ENCODE measurements at places on chromosomes 2 and 18.

DNA sequence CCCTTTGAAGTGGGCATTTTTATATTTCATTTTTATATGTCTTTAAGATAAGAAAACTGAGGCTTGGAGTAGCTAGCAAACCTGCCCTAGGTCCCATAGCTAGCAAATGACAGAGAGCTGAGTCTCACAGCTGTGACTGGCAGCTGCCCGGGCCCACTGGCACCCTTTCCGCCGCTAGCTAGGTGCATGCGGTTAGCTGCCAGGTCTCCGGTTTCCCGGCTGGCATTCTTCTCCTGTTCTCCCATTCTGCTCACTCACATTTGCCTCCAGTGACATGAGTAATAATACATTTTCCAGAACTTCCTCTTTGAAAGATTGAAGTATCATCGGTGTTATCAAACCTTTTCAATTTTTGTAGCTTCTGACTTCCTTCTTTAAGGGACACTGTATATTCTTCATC, 38.7 kb downstream of the MTCL1 start:
- no peak for DNase-seq

DNA sequence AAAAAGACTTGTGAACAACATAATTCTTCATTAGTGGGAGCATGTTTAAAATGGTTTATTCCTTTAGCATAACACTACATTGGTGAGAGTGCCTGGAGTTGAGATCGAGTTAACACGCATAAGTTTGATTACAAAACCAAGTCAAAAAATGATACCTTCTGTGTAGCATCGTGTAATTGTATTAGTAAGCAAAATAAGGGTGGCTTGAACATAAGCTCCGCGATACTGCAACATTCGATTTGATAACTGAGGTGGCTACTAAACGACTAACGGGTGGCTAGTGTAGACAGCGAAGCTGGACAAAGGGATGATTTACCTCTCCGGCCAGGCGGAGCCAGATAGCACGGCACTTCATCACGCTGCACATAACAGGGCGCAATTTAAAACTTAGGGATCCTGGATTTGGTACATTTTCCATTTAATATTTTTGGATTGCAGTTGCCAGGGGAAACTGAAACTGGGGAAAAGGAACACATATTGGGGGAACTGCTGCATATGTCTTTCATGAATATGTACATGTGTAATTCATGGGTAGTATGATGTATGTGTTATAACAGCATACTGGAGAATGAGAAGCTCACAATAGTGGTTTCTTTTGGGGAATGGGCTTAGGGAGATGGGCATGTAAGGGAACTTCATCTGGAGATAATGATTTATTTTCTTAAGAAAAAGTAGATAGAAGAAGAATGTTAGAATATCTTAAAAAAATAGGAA, 36.4 kb upstream of the TOGARAM2 start:
- DNase-seq = no peak

DNA sequence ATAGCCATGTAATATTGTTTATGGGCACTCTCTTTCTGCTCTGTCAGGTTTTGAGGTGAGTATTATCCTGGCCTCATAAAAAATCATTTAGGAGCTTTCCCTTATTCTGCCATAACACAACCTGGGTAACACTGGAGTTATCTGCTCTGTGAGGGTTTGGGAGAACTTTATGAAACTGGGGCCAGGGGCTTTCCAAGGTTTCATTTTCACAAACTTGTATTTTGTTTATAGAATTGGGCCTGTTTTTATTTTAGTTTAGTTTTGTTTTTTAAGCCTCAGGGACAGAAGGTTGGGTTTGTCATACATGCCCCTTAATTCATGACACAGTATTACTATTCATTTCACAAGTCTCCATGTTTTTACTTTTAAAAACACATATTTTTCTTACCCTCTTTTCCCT, 83.5 kb downstream of the IRS1 start:
- DNase-seq = no peak

GRCh38 chr2:235495373-235496238, 1.8 kb downstream of the AGAP1 start:
- no peak for DNase-seq

- DNase-seq = no peak
These were observed 84.2 kb upstream of the CD302 start for GRCh38 chr2:159882130-159882745.

GRCh38 chr2:96839293-96839874, 4.4 kb downstream of the ANKRD23 start:
- no peak for DNase-seq

DNA sequence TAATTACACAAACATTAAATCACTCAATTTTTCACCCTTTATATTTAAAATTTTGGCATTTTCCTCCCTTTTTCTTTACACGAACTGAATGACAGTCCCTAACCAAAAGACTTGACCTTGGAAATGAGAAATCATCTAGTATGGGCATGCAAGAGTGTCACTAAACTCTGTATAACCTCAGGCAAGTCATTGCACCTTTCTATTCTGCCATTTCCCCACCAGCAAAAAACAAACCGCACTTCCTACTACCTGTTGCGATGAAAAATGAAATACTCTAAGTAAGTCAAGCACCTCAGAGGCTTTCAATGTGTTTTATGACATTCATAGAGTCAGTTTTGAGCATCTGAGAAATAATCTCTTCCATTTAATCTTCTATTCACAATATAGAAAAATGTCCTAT, 44.1 kb downstream of the ANKRD44 start:
- DNase-seq = no peak

GRCh38 chr2:61538920-61539520, 864 bp upstream of the XPO1 start:
- DNase-seq = peak; percentile 46

GRCh38 chr2:68853035-68853434, 18.2 kb downstream of the BMP10 start:
- DNase-seq = no peak

GRCh38 chr18:79489899-79490625, 94.3 kb downstream of the NFATC1 start:
- DNase-seq = no peak

DNA sequence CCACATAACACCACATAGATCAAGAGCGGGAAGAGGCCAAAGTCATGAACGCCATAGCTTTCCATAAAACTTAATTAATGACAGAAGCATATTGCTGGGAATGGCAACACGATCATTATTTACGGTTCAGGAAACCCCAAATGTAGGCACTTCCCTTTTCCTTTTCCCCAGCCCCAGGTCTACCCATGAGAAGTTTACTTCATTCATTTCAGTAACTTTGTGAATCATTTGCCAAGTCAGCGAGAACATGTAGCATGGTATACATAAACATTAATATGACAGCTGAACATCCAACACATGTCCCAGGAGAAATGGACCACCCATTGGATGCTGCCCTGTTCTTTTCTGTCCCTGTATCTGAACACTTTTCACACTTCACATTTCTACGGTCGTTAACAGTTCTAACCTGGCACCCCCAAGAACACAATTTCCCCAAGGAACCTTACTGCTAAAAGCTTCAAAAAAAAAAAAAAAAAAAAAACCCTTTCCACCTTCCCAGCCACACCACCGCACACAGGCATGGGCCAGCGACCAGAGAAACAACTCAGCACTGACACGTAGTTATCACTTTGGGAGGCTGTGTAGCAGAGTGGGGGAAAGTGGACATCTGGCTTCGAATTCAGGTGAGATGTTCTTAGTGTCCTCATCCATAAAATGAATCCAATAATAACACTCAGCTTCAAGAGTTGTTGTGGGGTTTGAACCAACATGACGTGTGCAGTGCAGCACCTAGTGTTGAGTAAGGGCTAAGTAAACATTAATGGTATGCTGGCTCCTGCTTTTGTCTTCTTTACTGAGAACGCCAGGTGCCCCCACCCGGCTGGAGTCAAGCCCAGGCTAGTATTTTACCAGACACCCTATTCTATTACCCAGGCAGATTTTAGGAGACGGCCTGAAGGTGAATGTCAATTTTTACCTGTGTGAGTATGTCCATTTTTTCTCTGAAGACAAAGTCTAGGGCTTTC, 371.5 kb downstream of the LNPK start:
- peak; percentile 78 for DNase-seq

DNA sequence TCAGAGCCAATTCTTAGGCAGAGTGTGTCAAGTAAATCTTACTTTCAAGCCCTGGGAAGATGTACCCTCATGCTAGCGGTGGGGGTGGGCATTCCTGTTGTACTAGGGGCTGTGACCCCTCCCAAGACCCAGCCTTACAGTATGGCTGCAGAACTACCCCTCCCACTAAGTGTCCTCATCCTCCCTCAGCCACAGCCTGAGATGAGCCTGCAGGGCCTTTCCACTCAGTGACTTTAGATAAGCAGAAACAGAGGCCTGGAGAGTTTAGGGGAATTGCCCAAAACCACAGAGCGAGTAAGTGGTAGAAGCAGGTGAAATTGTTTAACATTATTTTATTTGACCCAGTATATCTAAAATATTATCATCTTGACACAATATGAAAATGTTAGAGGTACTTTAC, 36.6 kb downstream of the TTC32 start:
- DNase-seq = no peak

DNA sequence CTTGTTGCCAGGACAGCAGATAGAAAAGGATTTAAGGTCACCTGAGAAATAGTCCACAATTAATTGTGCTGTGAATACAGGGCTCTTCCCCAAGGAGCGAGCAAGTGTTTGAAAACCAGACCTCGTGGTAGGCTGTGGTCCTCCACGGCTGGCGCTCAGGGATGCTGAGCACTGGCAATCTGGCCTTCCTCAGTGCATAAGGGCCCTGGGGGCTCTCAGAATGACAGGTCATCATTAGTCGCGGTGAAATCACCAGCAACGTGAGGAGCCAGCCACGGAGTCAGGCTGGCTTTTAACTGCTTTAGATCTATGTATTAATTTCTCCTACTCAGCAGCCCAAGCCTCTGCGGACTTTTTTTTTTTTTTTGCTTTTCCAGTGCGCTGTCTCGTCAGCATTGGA, 148.5 kb downstream of the FHOD3 start:
- no peak for DNase-seq

DNA sequence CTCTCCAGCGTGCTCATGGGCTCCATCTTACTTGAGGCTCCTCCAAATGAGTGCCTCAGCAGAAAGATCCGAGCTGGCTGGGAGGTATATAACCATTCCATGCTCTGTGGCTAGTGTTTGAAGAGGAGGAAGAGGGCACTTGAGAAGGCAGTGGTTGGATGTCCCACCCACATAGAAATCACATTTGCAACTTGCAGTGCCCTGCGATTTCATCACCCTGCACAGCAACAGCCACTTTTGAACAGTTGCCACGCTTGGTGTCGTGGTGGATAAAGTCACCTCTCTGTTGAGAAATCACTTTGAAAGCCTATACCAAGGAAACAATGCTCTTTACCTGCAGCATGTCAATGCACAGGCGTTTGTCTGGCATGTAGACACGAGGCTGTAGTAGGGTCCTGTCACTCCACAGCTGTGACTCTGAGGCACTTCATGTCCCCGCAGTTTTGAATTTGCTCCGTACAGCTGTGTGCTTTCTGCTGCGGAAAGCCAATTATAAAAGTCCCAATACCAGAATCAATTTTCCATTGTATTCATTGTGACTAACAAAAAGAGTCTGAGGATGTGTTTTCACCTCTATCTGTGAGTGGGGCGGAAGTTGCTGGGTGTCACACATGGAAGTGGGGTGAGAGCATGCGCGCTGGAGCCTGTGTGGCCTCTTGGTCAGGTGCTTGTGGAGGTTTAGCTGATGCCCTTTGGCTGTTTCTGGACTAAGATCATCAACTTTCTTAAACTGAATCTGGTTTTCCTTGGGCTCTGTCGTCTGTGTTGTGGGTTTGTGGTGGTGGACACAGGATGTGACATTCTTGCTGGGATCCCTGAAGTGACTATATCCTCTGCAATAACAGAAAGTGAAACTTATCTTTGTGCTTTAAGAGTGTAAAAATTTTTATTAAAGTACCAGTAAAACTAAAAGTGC, 2.8 kb downstream of the CNDP2 start:
- no peak for DNase-seq

DNA sequence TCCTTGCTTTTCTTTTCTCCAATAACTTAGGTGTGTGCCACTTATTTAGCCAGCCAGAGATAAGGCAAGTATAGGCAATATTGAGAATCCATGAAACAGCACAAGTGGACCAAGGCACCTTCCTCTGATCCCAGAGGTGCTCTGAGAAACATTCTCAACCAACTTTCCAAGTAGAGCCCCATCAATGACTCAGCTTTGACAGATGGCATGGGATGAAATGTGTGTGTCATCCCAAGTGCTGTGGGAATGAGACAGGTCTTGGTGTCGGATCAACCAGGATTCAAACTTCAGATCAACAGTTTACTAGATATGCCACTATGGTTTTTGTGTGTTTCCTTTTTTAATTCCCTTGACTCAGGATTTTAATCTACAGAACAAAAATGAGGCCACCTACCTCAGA, 164.0 kb downstream of the GRB14 start:
- no peak for DNase-seq

GRCh38 chr2:112184121-112184520, 45.9 kb downstream of the FBLN7 start:
- DNase-seq = no peak

GRCh38 chr2:148989882-148990493, 48.5 kb upstream of the LYPD6B start:
- peak; percentile 74 for DNase-seq

DNA sequence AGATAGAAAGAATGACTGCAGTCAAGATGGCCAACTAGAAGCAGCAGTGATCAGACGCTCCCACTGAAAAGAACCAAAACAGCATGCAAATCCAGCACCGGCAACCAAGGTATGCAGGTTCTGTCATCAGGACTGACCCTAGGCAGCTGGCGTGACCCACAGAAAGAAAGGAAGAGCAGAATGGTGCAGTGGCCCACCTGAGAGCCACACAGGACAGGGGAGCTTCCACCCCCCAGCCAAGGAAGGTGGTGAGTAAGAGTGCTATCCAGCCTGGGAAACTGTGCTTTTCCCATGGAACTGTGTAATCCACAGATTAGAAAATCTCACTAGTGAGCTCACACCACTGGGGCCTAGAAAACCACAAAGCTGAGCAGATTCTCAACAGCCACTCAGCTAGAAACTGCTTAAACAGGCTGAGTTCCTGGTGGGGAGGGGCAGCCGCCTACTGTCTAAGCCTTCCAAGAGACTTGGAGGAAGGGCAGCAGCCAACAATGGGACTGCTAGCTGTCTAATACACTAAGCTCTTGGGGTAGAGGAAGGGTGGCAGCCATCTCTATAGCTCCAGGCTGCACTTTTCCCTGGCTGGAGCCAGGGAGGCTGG, 127.9 kb downstream of the EVA1A start:
- DNase-seq = no peak

- no peak for DNase-seq
These were observed 2.1 kb downstream of the LIPT1 start for GRCh38 chr2:99156891-99157290.

DNA sequence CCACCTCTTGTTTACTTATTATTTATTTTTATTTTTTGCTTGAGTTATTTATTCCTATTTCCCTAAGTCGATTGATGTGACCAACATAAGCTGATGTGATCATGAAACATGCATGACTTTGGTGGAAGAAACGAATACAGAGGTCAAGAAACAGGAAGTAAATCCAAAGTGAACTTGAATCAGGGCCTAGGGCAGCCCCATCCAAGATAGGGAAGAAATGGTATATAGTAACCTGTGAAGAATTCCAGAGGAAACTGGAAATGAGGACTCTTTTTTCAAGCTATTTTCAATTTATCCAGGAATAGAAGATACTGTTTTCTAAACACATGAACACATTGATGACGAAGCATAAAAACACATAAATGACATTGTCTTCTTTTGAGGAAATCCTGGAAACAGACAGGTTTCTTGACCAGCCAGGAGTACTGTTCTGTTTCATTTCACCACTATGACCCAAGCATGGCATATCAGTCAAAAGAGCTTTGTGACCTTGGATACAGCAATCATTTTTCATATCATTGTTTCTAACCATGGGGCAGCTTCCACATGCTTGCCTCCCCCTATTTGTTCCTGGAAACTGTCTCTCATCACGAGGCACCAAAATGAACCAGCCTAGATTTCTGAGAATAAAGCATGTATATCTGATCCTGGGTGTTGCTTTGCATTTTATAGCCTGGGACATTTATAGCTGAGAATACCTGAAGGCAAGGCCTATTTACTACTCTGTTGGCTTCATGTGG, 9.1 kb upstream of the LCLAT1 start:
- DNase-seq = no peak
